Hypothalamus (tissue), 51 donors: ENCODE measurements at places on chromosomes 3 and 15.
A peak's percentile ranks its signal among the peaks of the same experiment; 100 is the strongest.

- peak; percentile 58 for DNase-seq
These were observed 27.5 kb upstream of the CFAP161 start for GRCh38 chr15:81106560-81106959.

- DNase-seq: no peak
These were observed 35.7 kb upstream of the BHLHE40 start for GRCh38 chr3:4943549-4943948.

- DNase-seq: no peak
These were observed 20.1 kb downstream of the CADM2 start for GRCh38 chr3:84978843-84979242.

- no peak for DNase-seq
These were observed 40.4 kb upstream of the VEPH1 start for GRCh38 chr3:157543501-157544035.

- no peak for DNase-seq
These were observed 132.6 kb upstream of the MEF2A start for GRCh38 chr15:99433026-99433756.

DNA sequence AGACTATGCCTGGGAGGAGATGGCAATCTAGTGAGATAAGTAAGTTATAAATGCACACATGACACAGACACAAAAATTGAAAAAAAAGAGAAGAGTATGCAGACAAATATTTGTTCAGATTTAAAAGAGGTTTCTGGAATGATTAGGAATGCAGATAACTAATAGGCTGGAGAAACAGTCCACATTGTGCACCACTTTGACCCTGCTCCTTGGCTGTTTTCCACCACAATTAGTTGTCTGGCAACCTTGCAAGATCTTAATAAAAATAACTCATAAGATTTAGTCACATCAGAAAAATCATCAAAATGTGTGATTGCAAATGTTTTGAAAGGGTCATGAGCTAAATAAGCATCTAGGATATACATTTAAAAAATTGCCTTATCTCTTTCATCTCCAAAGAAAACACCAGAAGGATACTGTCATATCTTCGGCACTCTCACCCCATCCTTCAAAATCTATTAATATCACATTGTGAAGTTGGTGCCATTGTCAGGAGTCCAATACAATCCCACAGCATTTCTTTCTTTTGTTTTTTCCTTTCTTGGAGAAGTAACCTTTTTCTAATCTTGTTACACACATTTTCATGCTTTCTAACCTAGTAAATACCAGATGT lies 153.7 kb upstream of the KCNMB2 start:
- no peak for DNase-seq

DNA sequence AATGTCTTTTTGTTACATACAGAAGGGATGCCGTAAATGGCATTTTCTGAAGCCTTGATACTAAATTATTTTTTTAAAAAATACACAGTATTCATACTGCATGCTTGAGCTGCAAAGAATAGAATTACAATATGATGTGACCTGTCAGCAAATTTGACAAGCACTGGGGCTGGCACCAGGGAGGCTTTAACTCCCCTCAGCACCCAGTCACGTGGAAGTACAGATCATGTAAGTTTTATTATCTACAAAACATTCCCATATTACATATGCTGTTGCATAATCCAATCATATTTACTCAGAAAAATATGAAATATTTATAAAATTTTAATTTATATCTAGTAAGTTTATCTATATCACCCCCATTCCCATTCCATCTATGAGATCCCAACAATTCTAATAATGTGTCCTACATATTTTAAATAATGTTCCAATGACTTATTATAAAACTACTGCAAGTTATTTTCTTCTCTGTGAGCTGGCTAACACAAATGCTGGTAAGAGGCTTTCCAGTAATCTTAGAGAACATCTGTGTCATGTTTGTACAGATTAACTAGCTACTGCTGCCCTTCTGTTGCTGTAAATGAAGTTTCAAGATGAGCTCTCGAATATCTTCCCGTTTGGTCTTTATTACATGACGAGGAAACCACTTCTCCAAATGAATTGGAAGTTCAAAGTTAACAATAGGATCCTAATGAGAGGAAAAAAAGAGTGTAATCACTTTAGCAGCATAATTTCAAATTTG lies 5.2 kb upstream of the IMPG2 start:
- no peak for DNase-seq

GRCh38 chr15:68432441-68433064 lies 590 bp upstream of the ITGA11 start:
- no peak for DNase-seq

DNA sequence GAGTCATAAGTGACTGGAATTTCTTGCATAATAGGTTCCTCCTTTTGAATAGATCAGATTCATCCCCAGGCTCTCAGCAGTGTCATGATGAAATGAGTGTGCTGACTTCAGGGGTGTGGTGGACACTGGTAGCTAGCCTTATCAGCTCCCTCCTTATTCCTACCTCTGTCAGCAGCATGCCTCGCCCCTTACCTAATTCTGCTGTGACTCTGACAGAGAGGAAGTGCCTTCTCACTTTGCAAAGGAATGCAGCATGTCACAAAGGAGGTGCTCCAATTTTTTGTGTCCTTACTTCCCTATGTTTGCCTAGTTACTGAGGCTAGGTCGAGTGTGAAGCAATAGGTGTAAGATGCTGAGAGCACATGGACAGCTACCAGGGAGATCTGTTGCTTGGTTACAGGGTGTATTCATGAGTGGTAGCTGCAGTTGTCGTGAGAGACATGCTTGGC lies 90.6 kb downstream of the TNFAIP8L3 start:
- DNase-seq: no peak

GRCh38 chr3:67073812-67074211 lies 75.7 kb downstream of the KBTBD8 start:
- DNase-seq: no peak

DNA sequence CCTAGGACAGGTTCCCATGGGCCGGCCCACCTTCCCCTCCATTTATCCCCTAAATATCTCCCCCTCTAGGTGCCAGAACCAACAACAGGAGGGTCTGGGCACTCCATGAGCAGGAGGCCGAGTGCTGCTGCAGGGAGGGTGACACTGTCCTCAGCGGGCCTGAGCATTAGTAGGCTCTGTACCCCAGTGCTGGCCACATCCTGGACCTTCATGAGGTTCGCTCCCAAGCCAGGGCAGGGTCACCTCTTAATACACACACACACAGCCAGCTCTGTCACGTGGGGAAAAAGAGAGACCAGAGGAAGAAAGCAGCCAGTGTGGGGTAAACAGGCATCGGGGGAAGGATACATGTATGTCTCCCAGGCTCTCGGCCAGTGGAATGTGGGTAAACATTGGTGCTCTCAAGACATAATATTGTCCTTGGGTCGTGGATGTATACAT lies 27.9 kb upstream of the SEMA3F start:
- DNase-seq: no peak

DNA sequence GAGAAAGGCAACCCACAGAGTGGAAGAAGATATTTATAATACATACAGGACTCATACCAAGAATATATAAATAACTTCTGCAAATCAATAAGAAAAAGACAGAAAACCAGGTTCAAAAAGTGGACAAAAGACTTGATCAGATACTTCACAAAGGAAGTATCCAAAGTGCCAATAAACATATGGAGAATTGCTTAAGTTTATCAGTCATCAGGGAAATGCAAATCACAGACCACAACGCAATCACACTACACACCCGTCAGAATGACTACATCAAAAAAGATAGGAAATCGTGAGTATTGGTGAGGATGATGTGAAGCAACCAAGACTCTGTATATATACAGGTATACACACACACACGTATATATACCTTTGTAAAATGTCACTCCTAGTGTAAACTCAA lies 180.6 kb downstream of the FAM43A start:
- DNase-seq: no peak
